Calu3 (cell line): ENCODE measurements at places on chromosomes 3 and 15. TPM values are rescaled to one million over a fixed set of nuclear protein-coding genes. Genes with fewer than 3 reads are reported as not detected.

SLC24A1 gene
- 9.0 and 13.2 TPM in 2 replicates for total RNA-seq

CCR8 gene
- not detected in 2 replicates for total RNA-seq

PML gene
- total RNA-seq = 120 and 153 TPM in 2 replicates

ISL2 gene
- 5.3 and 7.6 TPM in 2 replicates for total RNA-seq

KCTD6 gene
- total RNA-seq = 10.7 and 11.4 TPM in 2 replicates

RABL3 gene
- 14.6 and 16.9 TPM in 2 replicates for total RNA-seq
